ENCODE measurements at places on chromosomes 12 and 14. TPM values are rescaled to one million over a fixed set of nuclear protein-coding genes. Genes with fewer than 3 reads are reported as not detected.

MAP3K12 gene
- total RNA-seq, result 28.6 TPM

NEDD1 gene
- total RNA-seq, result 22.2 TPM

TMPRSS12 gene
- not detected for total RNA-seq

MBIP gene
- 33.7 TPM for total RNA-seq

RPGRIP1 gene
- 0.45 TPM for total RNA-seq

CLBA1 gene
- 6.1 TPM for total RNA-seq

RAPGEF3 gene
- total RNA-seq, result 73.4 TPM

RFX4 gene
- total RNA-seq, result not detected

LGR5 gene
- 2.3 TPM for total RNA-seq

AQP6 gene
- total RNA-seq, result 0.27 TPM

SMCO2 gene
- total RNA-seq, result 0.40 TPM

SOAT2 gene
- total RNA-seq, result 1.2 TPM

SIX6 gene
- not detected for total RNA-seq

CYP46A1 gene
- total RNA-seq, result 2.5 TPM

KLRD1 gene
- total RNA-seq, result 4.8 TPM

AMDHD1 gene
- 0.76 TPM for total RNA-seq

BIN2 gene
- total RNA-seq, result 11.2 TPM

PLA2G1B gene
- not detected for total RNA-seq

MANSC1 gene
- 19.8 TPM for total RNA-seq

BCL2L2 gene
- 56.5 TPM for total RNA-seq

GCH1 gene
- 6.4 TPM for total RNA-seq

ESR2 gene
- 0.76 TPM for total RNA-seq

GNPTAB gene
- 45.7 TPM for total RNA-seq

NKX2-1 gene
- 0.22 TPM for total RNA-seq

SIX4 gene
- total RNA-seq, result 2.2 TPM

ETFBKMT gene
- total RNA-seq, result 5.8 TPM

TSPAN8 gene
- total RNA-seq, result 76.1 TPM

LAG3 gene
- total RNA-seq, result 3.4 TPM

NTS gene
- total RNA-seq, result not detected
